Renal cortical epithelial cell (primary cell): ENCODE measurements at places on chromosomes 5 and 9.
A peak's percentile ranks its signal among the peaks of the same experiment; 100 is the strongest.

- no peak for DNase-seq
Observed at GRCh38 chr5:90987726-90988125, 395.4 kb downstream of the ARRDC3 start.

- DNase-seq, result peak; percentile 49
Observed at GRCh38 chr9:91162311-91162710, 199.4 kb downstream of the AUH start.

- DNase-seq, result no peak
Observed at GRCh38 chr9:99253772-99254431, 31.8 kb downstream of the SEC61B start.

GRCh38 chr9:105978826-105979225 lies 284.5 kb downstream of the TMEM38B start:
- no peak for DNase-seq

DNA sequence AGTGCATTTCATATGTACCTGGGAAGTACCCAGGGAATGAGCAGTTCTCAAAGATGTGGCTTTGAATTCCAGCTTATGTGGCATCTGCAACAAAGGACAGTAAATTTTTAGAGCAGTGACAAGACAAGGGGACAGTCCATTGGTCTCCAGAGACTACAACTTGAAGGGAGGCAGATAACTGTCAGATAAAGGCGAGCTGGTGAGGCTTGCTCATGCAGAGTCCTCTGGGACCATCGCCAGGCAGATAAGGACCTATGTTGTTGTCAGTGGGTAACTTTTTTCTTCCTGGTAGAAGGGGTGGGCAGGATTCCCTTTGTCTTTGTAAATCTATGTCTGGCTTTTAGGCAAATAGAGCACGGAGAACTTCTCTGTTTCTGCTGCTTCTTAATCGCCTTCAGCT lies 120.2 kb downstream of the ICE1 start:
- no peak for DNase-seq

DNA sequence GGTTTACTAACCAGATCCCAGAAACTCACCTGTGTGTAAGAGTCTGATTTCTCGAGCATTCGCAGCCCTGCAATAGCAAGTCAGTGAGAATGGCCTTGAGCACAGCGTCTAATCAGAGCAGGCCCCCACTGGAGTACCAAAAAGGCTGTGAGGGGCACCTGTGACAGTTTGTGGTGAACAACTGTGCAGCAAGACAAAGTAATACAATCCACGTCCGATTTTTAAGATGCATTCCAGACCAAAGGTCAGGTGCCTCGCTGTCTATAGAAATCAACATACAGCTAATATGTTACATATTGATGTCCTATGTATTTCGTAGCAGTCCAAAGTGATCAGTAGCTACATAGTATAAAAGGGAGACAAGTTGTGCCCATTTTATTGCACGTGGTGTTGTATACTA lies 55.7 kb upstream of the BOD1 start:
- no peak for DNase-seq

DNA sequence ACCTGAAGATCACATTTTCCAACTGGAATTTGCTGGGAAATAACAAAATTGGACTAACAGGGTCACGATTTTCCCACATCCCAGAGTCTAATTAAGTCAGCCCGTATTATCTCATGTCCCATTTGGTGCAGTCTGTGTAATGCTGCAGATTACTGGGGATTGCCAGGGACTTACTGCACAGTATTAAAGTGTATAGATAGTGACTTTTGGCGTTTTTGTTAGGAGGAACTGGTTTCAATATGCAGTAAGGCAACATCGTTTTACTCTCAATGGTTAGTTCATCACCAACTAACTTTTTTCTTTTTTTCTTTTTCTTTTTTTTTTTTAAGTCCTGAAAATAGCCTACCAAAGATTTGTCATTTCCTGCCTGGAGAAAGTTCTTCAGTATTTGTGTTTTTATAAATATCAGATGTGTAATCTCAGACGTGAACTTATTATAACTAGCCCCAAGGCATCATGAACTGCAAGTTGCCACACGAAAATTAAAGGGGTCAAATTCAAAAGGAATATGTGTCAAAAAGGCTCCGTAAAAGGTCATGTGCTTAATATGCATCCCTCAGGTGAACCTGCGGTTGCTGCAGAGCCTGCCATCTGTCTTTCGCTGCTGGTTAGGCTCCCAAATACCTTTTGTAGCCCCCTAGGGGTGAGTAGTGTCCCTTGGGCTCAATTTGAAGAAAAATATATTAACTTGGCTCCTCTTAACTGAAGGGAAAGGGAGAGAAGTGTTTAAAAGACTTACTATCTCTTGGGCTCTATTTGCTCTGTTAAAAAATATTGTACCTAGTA lies 176.7 kb upstream of the ADAMTSL1 start:
- DNase-seq, result no peak

DNA sequence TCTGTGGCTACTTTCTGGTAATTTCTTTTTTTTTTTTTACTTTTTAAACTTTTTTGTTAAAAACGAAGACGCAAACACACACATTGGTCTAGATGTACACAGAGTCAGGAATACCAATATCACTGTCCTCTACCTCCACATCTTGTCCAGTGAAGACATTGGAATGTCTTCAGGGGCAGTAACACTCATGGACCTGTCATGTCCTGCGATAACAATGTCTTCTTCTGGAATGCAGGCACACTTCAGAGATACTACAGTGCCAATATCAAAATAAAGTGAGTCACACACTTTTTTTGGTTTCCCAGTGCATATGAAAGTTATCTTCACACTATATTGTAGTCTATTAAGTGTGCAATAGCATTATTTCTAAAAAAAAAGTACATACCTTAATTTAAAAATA lies 175.9 kb downstream of the ARRDC3 start:
- no peak for DNase-seq

GRCh38 chr5:61386045-61386800 lies 54.2 kb downstream of the ZSWIM6 start:
- DNase-seq, result no peak
